ENCODE measurements at places on chromosomes 5 and 9. TPM values are rescaled to one million over a fixed set of nuclear protein-coding genes. Genes with fewer than 3 reads are reported as not detected.

- DNase-seq = no peak
These were observed 13.1 kb downstream of the CEMIP2 start for GRCh38 chr9:71755230-71755629.

GRCh38 chr5:135891268-135891667 lies 4.4 kb downstream of the IL9 start:
- peak; percentile 33 for DNase-seq

DNA sequence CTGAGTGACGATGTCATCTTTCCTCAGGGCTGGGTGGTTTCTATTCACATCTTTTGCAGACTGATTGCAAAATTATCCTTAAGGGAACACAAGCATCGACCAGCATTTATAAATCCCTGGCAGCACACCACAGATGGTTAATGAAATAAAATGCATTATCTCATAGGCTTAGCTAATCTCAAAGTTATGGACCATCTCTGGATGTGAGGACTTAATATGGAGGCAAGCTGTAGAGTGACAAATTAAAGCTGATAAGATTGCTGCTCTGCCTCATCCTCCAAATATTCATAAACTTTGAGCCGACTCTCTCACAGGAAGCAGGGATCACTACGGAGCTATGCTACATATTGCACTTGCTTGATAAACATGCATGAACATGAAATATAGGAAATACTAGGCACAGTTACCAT lies 663.2 kb upstream of the RGMB start:
- peak; percentile 98 for DNase-seq

GRCh38 chr5:150217038-150217437 lies 27.2 kb downstream of the SLC6A7 start:
- no peak for DNase-seq

DNA sequence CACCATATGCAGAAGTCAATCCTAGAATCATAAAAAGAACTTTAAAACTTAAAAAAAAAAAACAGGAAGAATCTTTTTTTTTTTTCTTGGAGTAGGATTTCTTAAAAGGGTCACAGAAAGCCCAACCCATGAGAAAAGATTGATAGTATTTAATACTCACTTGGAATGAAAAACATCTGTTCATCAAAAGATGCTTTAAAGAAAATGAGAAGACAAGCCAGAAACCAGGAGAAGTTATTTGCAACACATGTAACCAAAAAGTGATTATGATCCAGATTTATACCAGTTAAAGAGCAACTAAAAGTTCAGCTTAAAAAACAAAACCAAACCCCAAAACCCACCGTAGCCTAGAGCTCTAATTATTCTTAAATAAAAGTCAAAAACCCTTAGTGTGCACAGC lies 69.3 kb downstream of the TLE4 start:
- DNase-seq = no peak

DNA sequence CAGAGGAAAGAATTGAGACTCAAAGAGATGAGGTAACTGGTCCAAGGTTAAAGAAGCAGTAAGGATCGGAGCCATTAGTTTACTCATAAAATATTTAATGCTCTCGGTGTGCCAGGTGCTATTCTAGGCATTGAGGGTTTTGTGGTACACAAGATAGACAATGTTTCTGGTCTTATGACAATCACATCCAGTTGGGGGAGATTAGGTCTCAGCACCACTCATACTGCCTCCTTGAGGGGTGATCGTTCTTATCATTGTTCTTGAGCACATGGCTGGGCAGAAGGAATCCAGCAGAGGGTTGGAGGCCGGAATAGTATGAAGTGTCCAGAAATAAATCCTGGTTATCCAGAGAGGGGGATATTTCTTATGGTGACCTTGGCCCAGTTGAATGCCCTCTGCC lies 40.7 kb upstream of the LCP2 start:
- no peak for DNase-seq

GRCh38 chr5:144015961-144016360 lies 154.5 kb downstream of the YIPF5 start:
- DNase-seq = no peak

- peak; percentile 21 for DNase-seq
These were observed 32.0 kb upstream of the PANK3 start for GRCh38 chr5:168611165-168611564.

DNA sequence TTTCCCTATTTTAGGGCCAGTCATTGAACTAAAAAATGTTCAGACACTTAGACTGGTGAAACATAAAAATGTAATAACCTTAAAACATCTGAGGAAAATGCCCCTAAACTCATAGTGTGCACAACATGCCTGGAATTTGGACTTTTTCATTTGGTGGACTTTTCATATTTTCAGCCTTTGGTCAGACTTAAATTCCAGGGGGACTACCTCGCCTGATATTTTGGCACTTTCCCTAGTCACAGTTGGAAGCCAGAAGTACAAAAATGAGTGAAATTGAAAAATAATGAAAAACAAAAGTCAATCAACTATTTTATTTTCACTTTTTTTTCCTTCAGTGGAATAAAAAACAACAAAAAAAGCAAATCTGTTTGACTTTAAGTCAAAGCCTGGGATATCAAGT lies 256.2 kb downstream of the ACTL7B start:
- DNase-seq = no peak

DNA sequence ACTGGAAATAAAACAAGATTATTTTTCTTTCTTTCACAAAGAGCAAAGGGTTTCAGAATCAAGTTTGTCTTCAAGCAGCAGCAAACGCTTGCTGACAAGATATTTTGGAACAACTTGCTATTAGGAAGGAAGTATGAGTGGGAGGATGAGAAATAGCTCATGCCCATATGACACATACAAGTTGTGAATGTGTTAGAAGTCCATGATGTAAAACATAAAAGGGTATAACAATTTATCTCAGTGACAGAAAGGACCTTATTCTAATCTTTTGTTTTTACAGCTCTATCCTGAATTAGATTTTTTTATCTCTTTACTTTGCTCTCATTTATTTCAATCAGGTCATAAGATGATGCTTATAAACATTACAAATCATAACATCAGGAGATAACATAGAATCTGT lies 516.6 kb upstream of the MEF2C start:
- DNase-seq = no peak

Gene SLC6A19
- total RNA-seq = not detected

Gene GFRA3
- total RNA-seq = not detected

Gene PKN3
- total RNA-seq = 1.6 TPM

Gene SPATA31A3
- not detected for total RNA-seq

Gene IL11RA
- 6.9 TPM for total RNA-seq

Gene TSSK1B
- under 0.01 TPM for total RNA-seq

Gene NUDT2
- 33.9 TPM for total RNA-seq

Gene PTPRD
- 0.18 TPM for total RNA-seq

Gene PCDHA1
- total RNA-seq = not detected

Gene SMIM32
- total RNA-seq = not detected

Gene PCDHB14
- 0.28 TPM for total RNA-seq

Gene SPINK13
- not detected for total RNA-seq

Gene OR1Q1
- total RNA-seq = not detected

All from IMR-90 (cell line).